Peyer's patch (tissue), 4 donors: ENCODE measurements at places on chromosomes 6 and 20. TPM values are rescaled to one million over a fixed set of nuclear protein-coding genes. Genes with fewer than 3 reads are reported as not detected.

DNA sequence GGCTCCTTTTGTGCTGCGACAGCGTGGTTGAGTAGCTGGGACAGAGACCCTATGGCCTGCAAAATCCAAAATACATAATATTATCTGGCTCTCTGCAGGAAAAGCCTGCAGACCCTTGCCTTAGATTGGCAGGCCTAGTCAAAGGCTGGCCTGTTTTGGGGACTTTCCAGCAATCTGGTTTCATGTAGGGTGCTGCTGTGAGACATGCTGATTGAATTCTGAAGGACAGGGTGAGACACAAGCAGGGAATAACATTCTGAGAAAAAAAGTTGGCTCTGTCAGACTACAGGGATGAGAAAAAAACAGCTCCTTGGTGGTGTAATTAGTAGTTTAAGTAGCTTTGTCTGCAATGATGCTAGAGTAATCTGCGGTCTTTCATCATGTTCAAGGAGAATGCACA, 402.7 kb upstream of the AGPAT4 start:
- no peak for DNase-seq
- no peak overlapping the region for H3K27ac ChIP-seq

DNA sequence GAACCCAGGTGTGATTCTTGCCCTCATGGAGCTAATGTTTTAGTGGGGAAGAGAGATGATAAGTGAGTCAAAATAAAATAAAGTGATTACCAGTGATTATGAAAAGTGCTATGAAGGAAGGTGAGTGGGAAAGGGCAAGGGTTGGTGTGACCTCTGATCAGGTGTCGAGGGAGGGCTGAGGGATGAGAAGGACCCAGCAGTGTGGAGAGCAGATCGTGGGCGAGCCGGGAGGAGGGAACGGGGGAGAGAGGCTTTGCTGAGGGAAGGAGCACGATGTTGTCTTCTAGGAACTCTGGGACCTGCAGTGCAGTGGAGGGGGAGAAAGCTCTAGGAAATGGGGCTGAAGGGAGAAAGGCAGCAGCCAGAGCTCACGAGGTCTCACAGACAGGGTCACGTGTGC, 192.1 kb downstream of the TMEM242 start:
- H3K4me3 ChIP-seq = no peak overlapping the region
- no peaks in the 10 kb centered on the region for H3K36me3 ChIP-seq
- H3K27ac ChIP-seq = no peak overlapping the region

DNA sequence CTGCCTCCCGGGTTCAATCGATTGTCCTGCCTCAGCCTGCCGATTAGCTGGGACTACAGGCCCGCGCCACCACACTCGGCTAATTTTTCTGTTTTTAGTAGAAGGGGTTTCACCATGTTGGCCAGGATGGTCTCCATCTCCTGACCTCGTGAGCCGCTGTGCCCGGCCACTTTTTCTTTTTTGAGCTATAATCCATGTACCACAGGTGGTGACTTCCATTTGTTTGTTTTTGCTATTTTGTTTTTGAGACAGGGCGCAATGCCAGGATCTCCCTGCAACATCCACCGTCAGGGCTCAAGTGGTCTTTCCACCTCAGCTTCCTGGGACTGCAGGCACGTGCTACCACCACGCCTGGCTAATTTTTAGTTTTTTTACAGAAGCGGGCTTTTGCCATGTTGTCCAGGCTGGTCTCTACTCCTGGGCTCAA, 8.5 kb downstream of the HSPA1B start:
- peak overlapping the region; percentile 29 for H3K4me3 ChIP-seq
- no peak for DNase-seq
- H3K27me3 ChIP-seq = no peaks in the 10 kb centered on the region
- peaks cover 7% of the 10 kb centered on the region for H3K4me1 ChIP-seq
- H3K27ac ChIP-seq = peak overlapping the region; percentile 94
- H3K36me3 ChIP-seq = no peaks in the 10 kb centered on the region

DNA sequence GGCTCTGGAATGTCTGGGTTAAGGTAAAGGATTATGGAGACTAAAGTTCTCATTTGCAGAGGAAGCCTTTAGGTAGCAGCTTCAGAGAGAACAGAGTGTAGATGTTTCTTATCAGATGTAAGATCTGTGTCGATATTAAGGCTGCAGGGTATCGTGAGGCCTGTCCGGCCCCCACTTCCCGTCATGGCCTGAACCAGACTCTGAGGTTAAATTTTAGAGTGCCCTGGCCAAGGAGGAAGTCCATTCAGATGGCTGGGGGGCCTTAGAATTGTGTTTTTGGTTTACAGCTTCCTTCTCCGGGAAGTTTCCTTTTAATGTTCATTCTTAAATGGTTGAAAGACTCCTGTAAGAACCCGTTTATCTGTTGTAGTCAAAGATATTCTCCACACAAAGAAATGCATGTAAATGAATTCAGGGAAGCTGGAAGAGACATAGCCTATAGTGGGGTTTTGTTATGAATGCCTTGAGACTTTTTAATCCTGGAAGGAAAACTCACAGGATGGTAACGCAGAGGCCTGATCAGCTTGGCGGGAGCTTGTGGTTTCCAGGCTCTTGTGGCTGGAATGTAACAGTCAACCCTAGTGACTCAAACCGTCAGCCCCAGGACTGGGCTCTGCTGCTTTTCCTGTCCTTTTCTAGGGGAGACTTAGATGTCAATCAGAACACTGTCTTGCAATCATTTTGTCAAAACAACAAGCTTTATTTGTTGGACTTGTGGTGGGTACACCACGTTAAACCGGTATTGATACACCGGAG, 34.7 kb downstream of the KIF25 start:
- no peaks in the 10 kb centered on the region for H3K4me1 ChIP-seq
- no peak for DNase-seq
- no peak overlapping the region for H3K4me3 ChIP-seq
- no peaks in the 10 kb centered on the region for H3K27me3 ChIP-seq

- no peak overlapping the region for H3K4me3 ChIP-seq
- H3K36me3 ChIP-seq = no peaks in the 10 kb centered on the region
These were observed 18.2 kb upstream of the OCSTAMP start for GRCh38 chr20:46568570-46569129.

DNA sequence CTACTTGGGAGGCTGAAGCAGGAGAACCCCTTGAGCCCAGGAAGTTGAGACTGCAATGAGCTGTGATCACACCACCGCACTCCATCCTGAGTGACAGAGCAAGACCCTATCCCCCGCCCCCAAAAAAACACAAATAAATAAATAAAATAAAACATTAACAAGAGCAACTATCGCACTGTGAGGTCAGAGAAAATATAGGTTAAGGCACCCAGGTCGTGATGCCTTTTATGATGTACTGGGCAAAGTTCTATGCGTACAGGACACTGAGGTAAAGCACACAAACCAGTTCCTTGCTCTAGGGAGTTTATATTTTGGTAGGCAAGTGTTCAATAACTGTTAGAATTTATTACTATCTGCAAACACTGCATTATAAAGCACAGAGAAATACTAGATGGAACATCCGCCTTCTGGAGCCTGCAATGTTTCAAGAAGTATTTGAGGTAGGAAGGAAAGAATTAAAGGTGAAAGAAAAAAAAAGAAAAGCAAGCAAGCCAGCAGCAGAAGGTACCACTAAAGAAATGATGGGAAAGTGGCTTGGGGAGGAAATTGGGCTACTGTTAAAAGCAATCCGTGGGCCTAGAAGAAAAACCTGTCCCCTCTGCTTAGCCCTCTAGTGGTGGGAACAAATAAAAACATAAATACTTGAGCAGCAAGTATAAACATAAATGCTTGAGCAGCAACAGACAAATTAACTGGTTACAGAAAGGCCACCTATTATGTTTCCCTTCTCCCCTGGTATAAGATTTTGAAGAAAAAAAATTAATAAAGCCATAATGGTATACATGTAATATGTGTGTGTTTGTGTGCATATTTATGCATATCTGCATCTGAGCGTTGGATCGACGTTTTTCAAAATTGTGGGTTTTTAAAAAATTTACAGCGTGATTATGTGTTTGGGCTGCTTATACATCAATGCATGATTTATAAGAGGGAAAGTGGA, 128.0 kb downstream of the PHACTR1 start:
- H3K27ac ChIP-seq = no peak overlapping the region
- H3K36me3 ChIP-seq = no peaks in the 10 kb centered on the region
- no peak overlapping the region for H3K4me3 ChIP-seq
- no peak for DNase-seq
- no peaks in the 10 kb centered on the region for H3K4me1 ChIP-seq

DNA sequence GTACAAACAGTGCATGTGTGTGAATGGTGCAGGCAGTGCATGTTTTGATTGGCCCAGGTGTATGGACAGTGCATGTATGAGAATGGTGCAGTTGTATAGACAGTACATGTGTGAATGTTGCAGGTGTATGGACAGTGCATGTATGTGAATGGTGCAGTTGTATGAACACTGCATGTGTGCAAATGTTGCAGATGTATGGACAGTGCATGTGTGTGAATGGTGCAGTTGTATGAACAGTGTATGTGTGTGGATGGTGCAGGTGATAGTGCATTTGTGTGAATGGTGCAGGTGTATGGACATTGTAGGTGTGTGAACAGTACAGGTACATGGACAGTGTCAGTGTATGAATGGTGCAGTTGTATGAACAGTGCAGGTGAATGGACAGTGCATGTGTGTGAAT, 4.0 kb upstream of the KLHL31 start:
- H3K4me1 ChIP-seq = no peaks in the 10 kb centered on the region
- no peaks in the 10 kb centered on the region for H3K36me3 ChIP-seq
- no peak for DNase-seq

- no peak overlapping the region for H3K27ac ChIP-seq
- no peaks in the 10 kb centered on the region for H3K27me3 ChIP-seq
- no peaks in the 10 kb centered on the region for H3K36me3 ChIP-seq
- no peak overlapping the region for H3K4me3 ChIP-seq
These were observed 144.2 kb downstream of the BTBD9 start for GRCh38 chr6:38495518-38495917.

DNA sequence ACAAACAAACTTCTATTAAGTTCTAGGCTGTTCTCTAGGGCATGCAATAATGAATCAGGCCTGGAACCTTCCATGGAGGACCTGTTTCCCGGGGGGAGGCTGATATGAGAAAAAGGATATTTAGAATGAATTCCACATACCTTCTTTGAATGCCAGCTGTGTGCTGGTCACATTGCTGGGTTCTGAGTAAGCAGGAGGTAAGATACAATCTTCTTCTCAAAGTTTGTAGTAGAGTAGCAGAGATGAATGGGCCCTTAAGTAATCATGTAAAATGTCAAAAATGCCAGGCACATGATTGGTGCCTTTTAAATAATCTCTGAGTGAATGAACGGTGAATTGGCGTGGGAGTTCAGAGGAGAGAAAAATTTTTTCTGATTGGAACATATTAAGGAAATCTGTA, 47.4 kb downstream of the TGM2 start:
- no peak for DNase-seq
- H3K4me3 ChIP-seq = no peak overlapping the region
- no peak overlapping the region for H3K27ac ChIP-seq
- H3K27me3 ChIP-seq = no peaks in the 10 kb centered on the region

Gene POU3F2
- not detected for total RNA-seq

Gene FAM184A
- 5.8 TPM for total RNA-seq

Gene PRL
- not detected for total RNA-seq

Gene SIGLEC1
- total RNA-seq = 5.4 TPM

Gene HNF4A
- total RNA-seq = 342 TPM
